ENCODE measurements at places on chromosomes 5 and 9. TPM values are rescaled to one million over a fixed set of nuclear protein-coding genes. Genes with fewer than 3 reads are reported as not detected.

Gene BRD9
- 54.5 TPM for polyA plus RNA-seq

Gene SMIM23
- not detected for polyA plus RNA-seq

Gene IL5
- not detected for polyA plus RNA-seq

GRCh38 chr5:5181650-5182324, 41.7 kb downstream of the ADAMTS16 start:
- H3K4me1 ChIP-seq = no peaks in the 10 kb centered on the region
- no peaks in the 10 kb centered on the region for H3K36me3 ChIP-seq
- H3K4me3 ChIP-seq = no peak overlapping the region
- no peak for DNase-seq
- no peak overlapping the region for H3K27ac ChIP-seq

DNA sequence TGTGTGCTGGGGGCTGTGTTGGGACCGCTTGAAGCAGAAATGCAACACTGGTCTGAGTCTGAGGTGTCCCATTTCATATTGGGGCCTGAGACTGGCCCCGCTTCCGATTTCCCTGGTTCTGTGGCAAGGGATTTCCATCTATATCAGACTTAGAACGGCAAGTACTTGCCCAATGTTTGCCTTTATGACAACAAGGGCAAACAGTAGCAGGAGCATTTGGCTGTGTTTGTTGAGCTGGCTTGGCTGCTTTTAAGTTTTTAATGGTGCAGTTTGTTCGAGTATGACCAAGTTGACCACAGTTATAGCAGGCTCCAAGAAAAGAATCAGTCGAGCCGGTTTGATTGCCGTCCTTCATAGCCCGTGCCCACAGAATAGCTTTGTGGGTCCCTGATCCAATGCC, 17.0 kb downstream of the HSDL2 start:
- no peak overlapping the region for H3K4me3 ChIP-seq
- no peaks in the 10 kb centered on the region for H3K27me3 ChIP-seq
- no peaks in the 10 kb centered on the region for H3K36me3 ChIP-seq
- no peak for DNase-seq
- H3K4me1 ChIP-seq = no peaks in the 10 kb centered on the region

DNA sequence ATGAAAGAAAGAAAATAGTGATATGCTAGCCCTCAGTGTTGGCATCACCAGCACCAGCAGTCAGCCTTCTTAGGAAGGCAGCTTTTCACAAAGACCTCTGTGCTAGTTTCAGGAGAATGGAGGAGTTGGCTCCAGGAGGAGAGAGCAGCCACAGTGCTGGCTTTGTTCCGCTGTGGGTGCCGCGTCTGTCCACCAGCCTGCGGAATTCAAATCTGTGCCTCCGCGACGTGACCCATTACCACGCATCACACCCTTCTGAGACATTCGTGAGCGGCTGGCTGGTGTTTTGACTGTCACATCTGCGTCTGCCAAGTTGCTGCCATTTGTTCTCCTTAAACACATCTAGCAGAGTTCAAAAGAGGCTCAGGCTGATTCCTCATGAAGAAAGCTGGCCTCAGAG, 34.4 kb downstream of the SNX18 start:
- no peaks in the 10 kb centered on the region for H3K36me3 ChIP-seq
- DNase-seq = no peak
- H3K27ac ChIP-seq = no peak overlapping the region
- H3K27me3 ChIP-seq = no peaks in the 10 kb centered on the region

All from spleen (tissue), 13 donors.